ENCODE measurements at places on chromosomes 6 and 20.
A peak's percentile ranks its signal among the peaks of the same experiment; 100 is the strongest.

- no peak for DNase-seq
- peaks cover 2% of the 10 kb centered on the region for H3K36me3 ChIP-seq
- H3K4me1 ChIP-seq: no peaks in the 10 kb centered on the region
- H3K27ac ChIP-seq: no peak overlapping the region
- H3K27me3 ChIP-seq: no peaks in the 10 kb centered on the region
Observed at GRCh38 chr6:10300071-10300470, 114.8 kb downstream of the TFAP2A start.

GRCh38 chr6:149755300-149756260, 6.0 kb downstream of the PCMT1 start:
- H3K27ac ChIP-seq: no peak overlapping the region
- no peak for DNase-seq
- H3K27me3 ChIP-seq: no peaks in the 10 kb centered on the region
- no peak overlapping the region for H3K4me3 ChIP-seq

DNA sequence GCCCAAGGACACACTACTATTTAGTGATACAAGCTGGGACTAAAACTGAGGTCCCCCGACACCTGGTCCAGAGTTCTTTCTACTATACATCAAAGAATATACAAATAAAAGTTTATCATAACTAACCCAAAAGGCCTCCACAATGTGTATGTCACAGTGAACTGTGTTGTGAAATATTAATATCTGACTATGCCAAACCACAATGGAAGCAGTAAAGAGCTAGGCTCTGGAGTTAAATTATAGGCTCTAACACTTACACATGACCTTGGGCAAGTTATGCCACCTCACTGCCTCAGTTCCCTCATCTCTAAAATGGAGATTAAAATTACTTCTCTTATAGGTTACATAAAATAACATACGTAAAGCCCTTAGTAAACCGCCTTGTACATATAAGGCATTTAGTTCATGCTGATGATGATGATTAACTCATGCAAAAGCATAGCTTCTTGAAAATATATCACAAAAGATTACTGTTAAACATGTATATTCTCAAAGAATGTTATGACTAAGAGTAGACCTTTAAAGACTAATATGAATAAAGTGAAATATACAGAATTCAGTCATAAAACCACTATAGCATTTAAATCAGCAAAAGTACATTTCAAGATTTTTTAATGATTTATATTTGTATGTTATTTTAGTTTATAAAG, 5.7 kb downstream of the SUPT3H start:
- no peaks in the 10 kb centered on the region for H3K27me3 ChIP-seq
- H3K36me3 ChIP-seq: peaks cover 3% of the 10 kb centered on the region

DNA sequence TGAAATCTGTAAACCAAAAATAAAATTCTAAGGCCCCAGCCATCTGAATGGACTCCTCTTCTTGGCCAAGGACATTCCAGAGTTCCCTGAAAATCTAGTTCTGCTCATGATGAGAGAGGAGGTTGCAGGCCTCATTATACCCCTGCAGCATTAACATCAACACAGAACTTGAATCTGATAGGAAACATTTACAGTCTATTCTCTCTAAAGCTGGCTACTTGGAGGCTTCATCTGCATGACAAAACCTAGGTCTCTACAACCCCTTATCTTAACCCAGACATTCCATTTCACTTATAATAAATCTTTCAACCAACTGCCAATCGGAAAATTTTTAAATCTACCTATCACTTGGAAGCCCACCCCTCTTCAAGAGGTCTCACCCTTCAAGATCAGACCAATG, 15.7 kb downstream of the RTN4IP1 start:
- no peak for DNase-seq
- H3K27me3 ChIP-seq: no peaks in the 10 kb centered on the region
- no peaks in the 10 kb centered on the region for H3K4me1 ChIP-seq
- H3K27ac ChIP-seq: no peak overlapping the region
- H3K36me3 ChIP-seq: peaks cover 18% of the 10 kb centered on the region

- H3K4me1 ChIP-seq: peaks cover 74% of the 10 kb centered on the region
- H3K36me3 ChIP-seq: peaks cover 2% of the 10 kb centered on the region
- no peak overlapping the region for H3K27ac ChIP-seq
- H3K4me3 ChIP-seq: no peak overlapping the region
- H3K27me3 ChIP-seq: no peaks in the 10 kb centered on the region
Observed at GRCh38 chr6:137387096-137387764, 107.0 kb downstream of the OLIG3 start.

DNA sequence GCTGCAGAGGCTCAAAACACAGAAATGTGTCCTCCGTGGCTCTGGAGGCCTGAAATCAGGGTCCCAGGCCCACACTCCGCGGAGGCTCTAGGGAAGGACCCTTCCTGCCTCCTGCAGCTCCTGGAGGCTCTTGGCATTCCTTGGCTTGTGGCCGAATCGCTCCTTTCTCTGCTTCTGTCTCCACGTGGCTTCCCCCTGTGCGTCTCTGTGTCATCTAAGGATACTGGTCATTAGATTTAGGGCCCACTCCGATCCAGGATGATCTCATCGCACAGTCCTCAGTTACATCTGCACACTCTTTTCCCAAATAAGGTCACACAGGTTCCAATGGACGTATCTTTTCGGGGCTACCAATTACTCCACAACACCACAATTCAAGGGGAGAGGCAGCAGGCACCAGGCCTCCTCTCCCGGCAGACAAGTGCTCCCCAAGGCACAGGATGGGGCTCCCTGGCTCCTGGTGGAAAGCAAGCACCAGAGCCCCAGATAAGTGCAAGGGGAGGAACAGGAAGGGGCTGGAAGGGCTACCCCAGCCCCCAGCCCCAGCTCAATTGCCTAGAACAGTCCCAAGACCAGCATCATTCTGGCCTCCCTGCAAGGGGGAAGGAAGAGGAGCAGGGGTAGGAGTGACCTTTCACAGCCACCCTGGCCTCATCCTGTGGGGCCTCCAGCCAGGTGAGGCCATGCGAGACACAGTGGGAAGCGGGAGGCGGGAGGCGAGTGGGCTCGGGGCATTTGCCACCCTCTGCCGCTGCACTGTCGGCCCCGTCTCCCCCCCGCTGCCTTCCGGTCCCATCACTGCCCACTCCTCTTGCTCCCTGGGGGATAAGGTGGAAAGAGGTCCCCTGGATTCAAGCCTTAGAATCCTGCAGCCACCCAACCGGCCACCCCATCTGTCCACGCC, 16.3 kb downstream of the NTSR1 start:
- H3K36me3 ChIP-seq: no peaks in the 10 kb centered on the region
- H3K4me3 ChIP-seq: no peak overlapping the region
- H3K4me1 ChIP-seq: peaks cover 6% of the 10 kb centered on the region

DNA sequence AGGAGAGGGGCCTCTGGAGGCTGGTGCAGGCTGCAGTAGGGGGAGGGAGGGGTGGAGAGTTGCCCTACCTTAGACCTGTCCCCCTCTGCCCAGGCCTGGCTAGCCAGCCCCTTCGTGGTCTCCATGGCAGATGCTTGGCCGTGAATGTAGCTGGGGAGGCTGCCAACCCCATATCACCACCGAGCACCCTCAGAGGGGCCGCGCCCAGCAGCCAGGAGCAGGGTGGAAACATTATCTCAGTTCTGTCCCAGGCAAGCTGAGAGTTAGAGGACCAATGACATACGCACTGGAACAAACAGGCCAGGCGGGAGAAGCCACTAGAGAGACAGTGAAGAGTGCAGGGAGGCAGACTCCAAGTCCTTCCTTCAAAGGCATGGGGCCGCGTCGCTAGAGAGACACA, 66.5 kb downstream of the LRFN2 start:
- no peak overlapping the region for H3K4me3 ChIP-seq
- H3K27me3 ChIP-seq: peaks cover 13% of the 10 kb centered on the region
- DNase-seq: no peak
- peaks cover 9% of the 10 kb centered on the region for H3K4me1 ChIP-seq

- H3K27ac ChIP-seq: no peak overlapping the region
- no peaks in the 10 kb centered on the region for H3K36me3 ChIP-seq
- H3K4me1 ChIP-seq: no peaks in the 10 kb centered on the region
Observed at GRCh38 chr6:126821706-126822105, 296.8 kb upstream of the RSPO3 start.

- no peak overlapping the region for H3K27ac ChIP-seq
- no peaks in the 10 kb centered on the region for H3K27me3 ChIP-seq
- no peaks in the 10 kb centered on the region for H3K36me3 ChIP-seq
- DNase-seq: no peak
- no peak overlapping the region for H3K4me3 ChIP-seq
- no peaks in the 10 kb centered on the region for H3K4me1 ChIP-seq
Observed at GRCh38 chr20:62828511-62829230, 11.8 kb downstream of the COL9A3 start.

DNA sequence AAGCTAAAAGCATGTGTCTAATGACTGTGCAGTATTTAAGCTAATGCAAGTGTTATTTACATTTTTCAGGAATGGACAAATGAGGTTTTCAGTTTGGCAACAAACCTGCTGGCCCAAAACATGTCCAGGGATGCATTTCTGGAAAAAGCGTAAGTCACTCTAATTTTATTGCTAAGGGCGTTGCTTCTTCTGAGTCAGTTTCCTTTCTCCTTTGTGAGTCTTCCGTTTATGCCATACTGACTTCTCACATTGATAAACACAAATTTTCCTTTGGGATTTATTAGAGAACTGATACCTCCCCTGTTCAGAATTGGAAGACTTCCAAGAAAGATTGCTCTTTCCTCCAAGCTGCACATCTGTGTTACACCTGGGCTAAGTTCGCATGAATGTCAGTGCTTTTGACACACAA, 422.9 kb upstream of the PLCB4 start:
- H3K4me3 ChIP-seq: no peak overlapping the region
- no peaks in the 10 kb centered on the region for H3K27me3 ChIP-seq
- H3K4me1 ChIP-seq: no peaks in the 10 kb centered on the region
- peaks cover 10% of the 10 kb centered on the region for H3K36me3 ChIP-seq
- H3K27ac ChIP-seq: no peak overlapping the region
- no peak for DNase-seq

DNA sequence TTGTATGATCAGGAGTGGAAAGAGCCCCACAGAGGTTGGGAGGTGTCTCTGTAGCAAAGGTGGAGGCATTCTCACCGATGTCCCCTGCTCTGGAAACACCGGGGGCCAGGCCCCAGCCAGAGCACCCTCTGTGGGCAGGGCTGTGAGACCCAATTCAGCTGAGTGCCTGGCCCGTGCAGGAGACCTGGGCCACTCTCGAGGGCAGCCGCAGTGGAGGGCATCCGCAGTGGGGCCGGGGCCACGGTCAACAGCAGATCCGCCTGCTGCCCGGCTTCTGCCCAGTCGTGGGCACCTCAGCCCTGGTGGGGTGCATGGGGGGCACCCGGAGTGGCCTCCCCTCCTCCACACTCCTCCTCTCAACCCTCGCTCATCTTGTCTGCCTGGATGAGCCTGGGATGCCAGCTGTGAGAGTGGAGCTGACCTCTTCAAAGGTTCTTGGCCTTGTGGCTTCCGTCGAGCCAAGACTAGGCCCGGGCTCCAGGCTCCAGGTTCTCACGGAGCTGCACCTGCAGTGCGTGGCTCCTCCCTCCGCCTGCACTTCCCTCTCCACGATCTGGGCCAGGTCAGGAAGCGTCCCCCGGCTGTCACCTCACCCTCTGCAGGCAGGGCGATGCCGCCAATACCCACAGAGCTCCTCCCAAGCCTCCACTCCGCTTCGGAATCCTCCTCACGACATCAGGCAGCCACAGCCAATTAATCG, 134.8 kb downstream of the TAF4 start:
- H3K36me3 ChIP-seq: no peaks in the 10 kb centered on the region
- H3K27me3 ChIP-seq: no peaks in the 10 kb centered on the region
- no peak overlapping the region for H3K4me3 ChIP-seq
- H3K4me1 ChIP-seq: no peaks in the 10 kb centered on the region

DNA sequence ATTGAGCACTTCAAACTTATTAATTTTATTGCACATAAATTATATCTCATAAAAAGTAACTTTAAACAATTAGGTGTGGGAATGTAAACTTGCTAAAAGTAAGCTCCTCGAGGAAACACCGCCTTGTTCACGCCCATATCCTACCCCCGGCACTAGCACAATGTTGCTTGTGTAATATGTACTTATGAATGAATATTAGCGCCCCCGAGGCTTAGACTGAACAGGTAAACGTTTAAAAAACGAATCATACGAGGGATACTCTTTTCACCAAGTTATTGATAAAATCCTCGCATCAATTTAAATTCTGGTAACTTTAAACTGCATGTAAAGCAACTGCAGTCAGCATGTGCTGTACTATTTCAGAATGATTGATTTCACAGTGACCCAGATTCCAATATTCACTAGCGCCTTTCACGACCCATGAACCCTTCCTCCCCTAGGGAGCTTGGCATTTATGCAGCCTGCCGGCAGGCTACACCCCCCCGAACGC, 637 bp downstream of the TFB1M start:
- peak overlapping the region; percentile 94 for H3K4me3 ChIP-seq
- peaks cover 36% of the 10 kb centered on the region for H3K4me1 ChIP-seq
- DNase-seq: no peak
- H3K27ac ChIP-seq: peak overlapping the region; percentile 96
- H3K36me3 ChIP-seq: peaks cover 19% of the 10 kb centered on the region
- no peaks in the 10 kb centered on the region for H3K27me3 ChIP-seq

- H3K36me3 ChIP-seq: peaks cover 30% of the 10 kb centered on the region
- H3K4me3 ChIP-seq: no peak overlapping the region
- H3K27me3 ChIP-seq: no peaks in the 10 kb centered on the region
- H3K27ac ChIP-seq: no peak overlapping the region
- no peak for DNase-seq
- peaks cover 37% of the 10 kb centered on the region for H3K4me1 ChIP-seq
Observed at GRCh38 chr20:25044660-25045342, 13.1 kb downstream of the ACSS1 start.

DNA sequence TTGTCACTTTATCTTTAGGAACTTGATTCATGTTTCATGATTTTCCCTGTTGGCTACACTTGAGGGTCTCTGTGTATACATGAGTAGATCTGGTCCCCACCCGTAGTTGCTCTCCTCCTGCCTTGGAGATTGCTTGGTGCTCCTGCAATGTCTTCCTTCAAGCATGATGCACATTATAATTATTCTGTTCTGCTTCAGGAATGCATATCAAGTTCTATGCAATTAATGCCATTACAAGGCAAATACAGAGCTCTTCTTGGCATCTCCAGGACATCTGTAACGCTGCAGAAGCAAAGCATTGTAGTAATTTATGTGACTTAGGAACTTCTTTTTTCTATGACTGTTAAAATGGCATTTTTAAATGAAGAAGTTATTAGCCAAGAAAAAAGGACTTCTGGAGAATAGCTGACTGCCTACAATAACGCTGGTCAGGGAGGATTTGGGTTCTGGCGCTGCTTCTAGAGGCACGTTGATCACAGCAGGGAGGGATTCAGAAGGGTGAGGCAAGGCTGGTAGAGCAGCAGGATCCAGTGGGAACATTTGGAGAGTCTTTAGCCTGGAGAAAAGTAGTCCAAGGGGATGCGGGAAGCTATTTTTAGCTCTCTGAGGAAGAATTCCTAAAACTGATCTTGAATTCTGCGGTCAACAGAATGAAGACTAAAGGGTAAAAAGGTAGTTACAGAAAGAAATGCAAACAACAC, 203.6 kb downstream of the PLCB1 start:
- no peak overlapping the region for H3K4me3 ChIP-seq
- no peak overlapping the region for H3K27ac ChIP-seq
- H3K4me1 ChIP-seq: peaks cover 7% of the 10 kb centered on the region
- peaks cover 5% of the 10 kb centered on the region for H3K36me3 ChIP-seq

DNA sequence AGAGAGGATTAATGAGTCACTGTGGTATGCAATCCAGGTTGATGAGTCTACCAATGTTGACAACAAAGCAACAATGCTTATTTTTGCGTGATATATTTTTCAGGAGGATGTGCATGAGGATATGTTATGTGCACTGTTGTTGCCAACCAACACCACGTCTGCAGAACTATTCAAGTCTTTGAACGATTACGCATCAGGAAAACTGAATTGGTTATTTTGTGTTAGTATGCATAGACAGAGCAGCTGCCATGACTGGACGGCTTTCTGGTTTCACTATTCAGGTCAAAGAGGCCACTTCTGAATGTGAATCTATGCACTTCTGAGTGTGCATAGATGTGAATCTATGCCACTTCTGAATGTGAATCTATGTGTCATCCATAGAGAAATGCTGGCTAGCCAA, 134.0 kb upstream of the GRIK2 start:
- H3K36me3 ChIP-seq: no peaks in the 10 kb centered on the region
- H3K27me3 ChIP-seq: no peaks in the 10 kb centered on the region
- no peak overlapping the region for H3K27ac ChIP-seq
- no peak for DNase-seq
- H3K4me3 ChIP-seq: no peak overlapping the region
- no peaks in the 10 kb centered on the region for H3K4me1 ChIP-seq

Data from central memory CD8-positive, alpha-beta T cell (primary cell).